NCI-H2029 treated with DMSO at 0.1 percent for 48 hours (cell line): ENCODE measurements at places on chromosomes 1 and 21.

DNA sequence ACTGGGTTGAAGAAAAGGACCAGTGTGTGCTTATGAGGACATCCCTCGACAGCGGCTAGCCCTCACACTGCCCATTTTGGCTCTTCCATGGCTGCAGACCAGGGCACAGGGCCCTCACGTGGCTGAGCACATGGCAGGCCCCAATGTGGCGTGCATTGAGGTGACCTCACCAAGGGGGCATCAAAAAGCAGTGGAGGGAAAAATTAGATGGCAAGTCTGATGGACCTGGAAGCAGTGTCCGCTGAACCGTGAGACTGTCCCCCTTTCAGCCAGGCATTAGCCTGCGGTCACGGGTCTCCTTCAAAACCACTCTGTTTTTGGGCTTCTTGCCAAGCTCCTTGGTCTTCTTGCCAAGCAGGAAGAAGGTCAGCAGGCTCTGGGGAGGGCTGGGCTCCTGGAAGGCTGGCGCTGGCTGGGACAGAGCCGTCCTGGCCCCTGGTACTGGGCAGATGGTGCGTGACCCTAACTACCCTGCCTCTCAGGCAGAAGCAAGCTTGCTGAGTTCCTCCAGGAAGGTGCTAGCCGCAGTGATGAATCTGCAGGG lies 30.8 kb downstream of the TRIM67 start:
- DNase-seq, result peak; percentile 74

GRCh38 chr1:18201997-18202719 lies 94.6 kb downstream of the IGSF21 start:
- DNase-seq, result no peak

GRCh38 chr1:205452364-205452763 lies 3.5 kb downstream of the BLACAT1 start:
- no peak for DNase-seq

GRCh38 chr1:91827459-91828321 lies 58.3 kb downstream of the TGFBR3 start:
- DNase-seq, result no peak

GRCh38 chr1:209802117-209802779 lies 3.7 kb downstream of the IRF6 start:
- DNase-seq, result no peak

GRCh38 chr1:160607011-160607671 lies 27.8 kb upstream of the CD84 start:
- peak; percentile 38 for DNase-seq

GRCh38 chr21:34835526-34835925 lies 166.7 kb downstream of the CLIC6 start:
- DNase-seq, result no peak

GRCh38 chr21:41972511-41973205 lies 18.8 kb upstream of the C2CD2 start:
- no peak for DNase-seq

GRCh38 chr1:211729238-211729637 lies 53.8 kb upstream of the NEK2 start:
- no peak for DNase-seq

GRCh38 chr1:34587761-34588160 lies 167.1 kb upstream of the GJB5 start:
- DNase-seq, result no peak

DNA sequence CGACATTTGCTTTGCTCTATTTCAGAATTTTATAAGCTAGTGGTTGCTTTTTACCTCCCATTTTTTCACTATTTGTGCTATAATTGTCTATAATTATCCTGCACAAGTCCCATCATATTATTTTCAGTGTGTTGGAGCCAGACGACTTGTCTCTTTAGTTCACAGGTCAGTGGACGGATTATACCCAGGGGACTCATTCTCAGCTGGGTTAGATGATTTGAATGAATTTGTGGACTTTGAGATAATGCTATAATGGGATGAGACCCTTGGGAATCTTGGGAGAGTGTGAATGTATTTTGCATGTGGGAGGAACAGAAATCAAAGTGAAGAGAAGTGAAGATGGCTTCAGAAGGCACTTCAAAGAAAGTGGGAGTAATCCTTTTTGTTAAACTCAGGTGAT lies 31.5 kb upstream of the KCNK1 start:
- DNase-seq, result no peak

DNA sequence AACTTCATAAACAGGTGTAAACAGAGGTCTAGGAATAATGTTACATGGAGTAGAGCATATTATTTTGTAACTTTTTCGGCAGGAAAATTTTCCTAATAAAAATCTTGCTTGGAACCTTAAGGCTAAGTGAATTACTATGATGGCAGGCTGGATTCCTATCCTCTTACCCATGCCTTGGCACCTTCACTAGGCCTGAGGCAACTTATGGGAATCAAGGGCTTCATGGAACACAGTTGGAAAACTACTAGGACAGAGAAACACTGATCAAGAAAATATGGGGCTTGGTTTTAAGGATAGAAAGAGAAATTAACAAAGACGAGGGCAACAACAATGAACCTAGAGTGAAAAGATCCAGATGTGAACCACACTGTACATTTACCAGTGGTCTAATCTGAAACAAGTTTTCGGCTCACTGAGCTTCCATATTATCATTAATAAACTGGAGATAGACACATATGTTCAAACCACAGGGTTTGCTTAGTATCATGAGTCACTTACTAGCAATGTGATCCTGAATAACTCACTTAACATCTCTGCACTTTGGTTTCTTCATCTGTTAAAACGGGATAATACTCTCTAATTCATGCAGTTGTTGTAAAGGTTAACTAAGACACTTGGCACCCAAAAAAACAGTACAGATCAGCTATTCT lies 68.5 kb downstream of the GPATCH2 start:
- no peak for DNase-seq

GRCh38 chr1:116474921-116475849 lies 95.6 kb downstream of the CD58 start:
- no peak for DNase-seq

GRCh38 chr1:185157599-185158412 lies 839 bp downstream of the SWT1 start:
- DNase-seq, result no peak

- DNase-seq, result no peak
Measured at GRCh38 chr1:9455487-9456234, 83.6 kb upstream of the SLC25A33 start.

DNA sequence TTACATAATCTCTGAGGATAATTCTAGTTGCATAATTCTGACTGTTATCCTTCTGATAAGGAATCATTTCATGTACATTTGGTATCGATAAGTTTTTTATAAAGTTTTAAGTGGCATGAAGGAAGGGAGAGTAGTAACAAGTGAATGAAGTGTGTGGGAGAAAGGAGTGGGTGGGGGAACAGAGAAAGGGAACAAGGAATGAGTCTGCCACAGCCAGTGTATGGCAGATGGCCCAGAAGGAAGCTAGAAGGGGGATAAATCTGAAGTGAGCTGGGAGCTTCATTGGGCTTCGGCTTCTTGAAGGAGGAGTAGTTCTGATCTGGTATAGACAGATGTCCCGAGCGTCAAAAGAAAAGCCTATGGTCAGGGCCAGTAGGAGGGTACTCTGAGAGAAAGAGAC lies 18.6 kb downstream of the ZBTB40 start:
- no peak for DNase-seq

GRCh38 chr1:74368335-74368734 lies 133.1 kb downstream of the TNNI3K start:
- DNase-seq, result no peak

DNA sequence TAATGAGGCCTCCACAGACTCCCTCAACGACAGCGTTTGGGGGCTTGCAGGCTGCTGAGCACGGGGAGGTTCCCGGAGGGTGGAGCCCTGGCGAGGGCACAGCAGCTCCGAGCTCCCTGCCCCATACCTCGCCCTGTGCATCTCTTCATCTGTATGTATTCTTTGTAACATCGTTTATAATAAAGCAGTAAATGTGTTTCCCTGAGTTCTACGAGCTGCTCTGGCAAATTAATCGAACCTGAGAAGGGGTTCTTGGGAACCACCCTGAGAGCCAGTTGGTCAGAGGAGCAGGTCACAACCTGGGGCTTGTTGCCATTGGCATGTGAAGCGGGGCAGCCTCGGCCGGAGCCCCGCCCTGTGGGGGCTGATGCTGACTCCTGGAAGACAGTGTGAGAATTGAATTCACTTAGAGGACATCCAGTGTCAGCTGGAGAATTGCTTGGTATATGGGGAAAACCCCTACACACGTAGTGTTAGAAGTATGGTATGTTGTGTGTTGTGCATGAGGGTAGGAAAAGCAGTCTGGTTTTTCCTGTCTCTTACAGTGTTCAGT lies 11.5 kb downstream of the SLC37A1 start:
- no peak for DNase-seq

DNA sequence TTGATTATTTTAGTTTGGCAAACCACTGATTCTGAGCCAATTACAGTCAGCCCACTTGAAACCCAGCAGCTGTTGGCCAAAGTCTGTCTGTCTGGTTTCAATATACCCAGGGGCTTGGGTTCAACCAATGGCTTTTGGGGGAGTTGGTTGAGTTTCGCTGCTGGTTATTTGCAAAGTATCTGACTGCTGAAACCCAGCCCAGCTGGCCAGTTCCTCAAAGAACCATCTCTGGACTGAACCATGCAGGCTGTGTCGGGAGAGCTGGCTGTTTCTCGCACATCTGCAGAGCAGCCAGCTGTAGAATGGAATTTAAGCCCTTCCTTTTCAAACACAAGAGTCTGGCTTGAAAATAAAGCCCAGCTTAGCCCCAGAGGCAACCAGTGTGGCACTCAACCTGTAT lies 66.0 kb upstream of the PAX7 start:
- no peak for DNase-seq

DNA sequence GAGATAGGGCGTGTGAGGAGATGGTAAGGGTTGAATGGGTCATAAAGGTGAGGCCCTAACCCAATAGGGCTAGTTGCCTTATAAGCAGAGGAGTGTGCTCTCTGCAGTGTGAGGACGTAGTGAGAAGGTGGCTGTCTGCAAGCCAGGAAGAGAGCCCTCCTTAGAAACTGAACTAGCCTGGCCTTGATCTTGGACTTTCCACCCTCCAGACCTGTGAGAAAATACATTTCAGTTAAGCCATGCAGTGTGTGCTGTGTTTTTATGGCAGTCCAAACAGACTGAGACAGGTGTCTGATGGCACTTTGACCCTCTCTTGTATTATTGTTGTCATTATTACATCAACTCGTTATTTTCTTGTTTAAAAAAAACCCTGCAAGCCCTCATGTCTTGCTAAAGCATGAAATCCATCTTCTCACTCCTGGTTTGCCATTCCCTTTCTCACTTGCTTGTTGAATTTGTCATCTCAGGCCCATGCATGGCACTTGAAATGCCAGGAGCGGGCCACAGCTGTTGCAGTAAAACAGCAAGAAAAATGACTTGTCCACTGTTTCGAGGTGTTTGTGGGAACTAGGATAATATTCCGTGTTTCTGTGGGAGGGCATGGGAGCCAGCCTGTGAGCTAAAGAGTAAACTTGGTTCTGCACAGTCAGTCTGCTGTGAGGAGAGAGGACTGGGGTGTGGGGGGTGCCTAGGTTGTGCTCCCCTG lies 78.6 kb downstream of the STUM start:
- DNase-seq, result no peak

DNA sequence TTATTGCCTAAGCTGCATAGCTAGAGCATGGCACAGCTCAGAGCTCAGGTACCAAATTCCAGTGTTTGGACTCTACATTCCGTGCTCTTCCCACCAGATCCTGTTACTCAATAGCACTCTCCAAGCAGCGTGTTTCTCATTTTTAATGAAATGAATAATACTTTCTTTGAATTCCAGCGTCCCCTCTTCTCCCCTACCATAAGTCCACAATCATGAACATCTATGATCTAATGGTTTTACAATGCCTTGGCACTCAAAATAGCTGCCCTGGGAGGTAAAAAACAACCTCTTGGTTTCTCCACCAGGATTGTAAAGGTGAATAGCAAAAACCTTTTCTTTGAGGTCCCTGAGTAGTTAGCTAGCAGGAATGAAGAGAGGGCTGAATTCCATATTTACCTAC lies 480.0 kb upstream of the PKN2 start:
- no peak for DNase-seq

DNA sequence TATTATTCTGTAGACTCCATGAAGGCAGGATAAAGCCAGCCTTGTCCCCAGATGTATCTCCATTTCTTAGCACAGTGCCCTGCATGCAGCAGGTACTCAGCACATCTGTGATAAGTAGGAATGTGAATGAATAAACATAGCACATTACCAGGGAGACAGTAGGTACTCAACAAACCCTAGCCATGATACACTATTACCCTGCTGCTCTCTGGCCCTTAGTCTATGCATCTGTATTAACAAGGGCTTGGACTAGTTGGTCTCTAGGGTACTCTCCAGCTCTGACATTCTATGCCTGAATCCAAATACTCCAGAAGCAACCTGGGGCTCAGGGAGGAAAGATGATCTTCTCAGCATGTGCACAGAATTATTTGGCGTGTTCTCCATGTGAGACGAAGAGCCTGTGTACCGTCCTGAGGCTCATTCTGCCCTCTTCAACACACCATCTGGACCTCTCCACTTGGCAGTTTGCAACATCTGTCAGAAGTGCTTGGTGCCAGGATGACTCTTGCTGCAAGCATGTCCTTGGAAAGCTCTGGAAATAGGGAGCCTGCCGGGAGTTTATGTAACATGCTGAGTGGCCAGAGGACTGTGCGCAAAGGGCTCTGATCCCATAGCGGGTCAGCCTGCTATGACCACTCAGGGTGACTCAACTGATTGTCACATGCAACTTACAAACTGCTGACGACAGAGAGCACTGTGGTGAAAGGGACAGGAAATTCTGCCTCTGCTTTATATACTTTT lies 228.2 kb upstream of the USP24 start:
- DNase-seq, result peak; percentile 10

- DNase-seq, result no peak
Measured at GRCh38 chr1:53747841-53748240, 8.9 kb upstream of the GLIS1 start.

GRCh38 chr1:23122796-23123195 lies 45.9 kb downstream of the LUZP1 start:
- DNase-seq, result no peak

DNA sequence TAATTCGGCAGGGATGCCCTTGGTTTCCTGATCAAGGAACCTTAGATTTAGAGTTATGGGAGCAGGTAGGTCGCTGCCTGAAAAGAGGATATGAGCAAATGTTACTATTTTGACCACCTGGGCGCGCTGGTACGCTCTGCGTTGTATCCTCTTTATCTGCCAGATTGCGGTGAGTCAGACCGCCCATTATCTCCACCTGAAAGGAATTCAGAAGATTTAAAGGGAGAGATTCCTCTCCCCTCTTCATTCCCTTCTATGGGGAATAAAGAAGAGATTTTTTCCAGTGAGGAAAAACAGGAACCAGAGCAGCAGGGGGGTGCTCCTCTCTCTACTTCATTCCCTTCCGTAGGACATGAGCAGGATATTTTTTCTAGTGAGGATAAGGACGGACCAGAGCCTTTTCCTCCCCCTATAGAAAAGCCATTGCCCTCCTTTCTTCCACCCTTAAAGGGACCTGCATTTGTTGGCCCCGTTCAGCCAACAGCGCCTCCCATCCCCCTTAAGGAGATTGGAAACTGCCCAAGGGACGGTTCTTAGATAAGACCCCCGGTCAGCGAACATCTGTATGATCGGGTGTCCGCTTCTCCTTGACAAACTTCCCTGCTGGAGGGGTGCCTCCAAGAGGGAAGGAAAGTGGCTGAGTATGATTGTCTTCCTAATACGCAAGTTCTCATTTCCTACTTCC lies 34.1 kb downstream of the CLCA1 start:
- no peak for DNase-seq
